ENCODE measurements at places on chromosomes 6 and 20.

DNA sequence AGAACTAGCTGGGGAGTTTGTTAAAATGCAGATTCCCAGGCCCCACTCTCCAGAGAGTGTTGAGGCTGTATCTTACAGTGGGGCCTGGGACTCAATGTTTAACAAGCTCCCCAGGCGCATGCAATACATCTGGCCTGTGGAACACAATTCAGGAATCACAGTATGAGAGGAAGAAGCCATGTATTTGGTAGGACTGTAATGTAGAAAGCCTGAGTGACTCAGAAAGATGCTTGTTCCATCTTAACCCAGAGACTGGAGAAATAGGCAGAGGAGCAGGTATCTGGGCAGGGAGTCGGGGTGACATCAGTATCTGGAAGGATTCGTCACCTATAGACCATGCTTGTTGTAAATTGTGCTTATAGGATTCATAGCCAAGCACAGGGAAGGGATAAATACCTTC, 90.5 kb downstream of the UNC5CL start:
- no peak for DNase-seq

- no peak for DNase-seq
Measured at GRCh38 chr20:24943731-24944130, 5.3 kb upstream of the CST7 start.

DNA sequence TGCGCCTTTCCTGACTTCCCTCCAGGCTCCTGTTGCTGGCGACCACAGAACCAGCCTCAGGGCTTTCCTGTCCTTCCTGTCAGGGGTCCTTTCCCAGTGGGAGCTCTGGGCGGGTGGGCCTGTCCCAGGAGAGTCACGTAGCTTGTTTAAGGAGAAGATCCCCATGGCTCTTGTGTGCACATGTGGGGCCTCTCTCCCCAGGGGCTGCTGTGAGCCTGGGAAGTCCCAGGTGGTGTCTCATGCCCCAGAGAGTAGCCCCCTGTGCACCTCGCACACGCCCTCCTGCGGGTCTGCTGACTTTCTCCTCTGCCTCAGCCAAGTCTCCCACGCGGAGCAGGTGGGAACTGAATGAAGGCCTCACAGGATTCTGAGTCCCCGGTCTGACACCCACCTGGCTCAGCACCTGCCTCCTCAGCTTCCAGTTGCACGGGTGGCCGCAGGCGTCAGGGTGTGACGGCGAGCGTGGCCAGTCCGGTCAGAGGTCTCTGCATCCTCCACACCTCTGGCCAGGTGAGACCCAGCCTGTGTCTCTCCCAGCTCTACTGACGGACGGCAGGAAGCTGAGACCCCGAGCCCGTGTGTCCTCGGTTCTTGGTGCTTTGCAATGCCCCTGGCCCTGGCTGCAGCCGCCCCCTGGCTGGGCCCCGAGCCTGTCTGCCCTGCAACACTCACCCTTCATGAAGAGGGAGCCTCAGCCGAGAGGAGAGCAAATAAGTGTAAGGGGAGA, 5.6 kb upstream of the NKAIN4 start:
- DNase-seq = no peak

DNA sequence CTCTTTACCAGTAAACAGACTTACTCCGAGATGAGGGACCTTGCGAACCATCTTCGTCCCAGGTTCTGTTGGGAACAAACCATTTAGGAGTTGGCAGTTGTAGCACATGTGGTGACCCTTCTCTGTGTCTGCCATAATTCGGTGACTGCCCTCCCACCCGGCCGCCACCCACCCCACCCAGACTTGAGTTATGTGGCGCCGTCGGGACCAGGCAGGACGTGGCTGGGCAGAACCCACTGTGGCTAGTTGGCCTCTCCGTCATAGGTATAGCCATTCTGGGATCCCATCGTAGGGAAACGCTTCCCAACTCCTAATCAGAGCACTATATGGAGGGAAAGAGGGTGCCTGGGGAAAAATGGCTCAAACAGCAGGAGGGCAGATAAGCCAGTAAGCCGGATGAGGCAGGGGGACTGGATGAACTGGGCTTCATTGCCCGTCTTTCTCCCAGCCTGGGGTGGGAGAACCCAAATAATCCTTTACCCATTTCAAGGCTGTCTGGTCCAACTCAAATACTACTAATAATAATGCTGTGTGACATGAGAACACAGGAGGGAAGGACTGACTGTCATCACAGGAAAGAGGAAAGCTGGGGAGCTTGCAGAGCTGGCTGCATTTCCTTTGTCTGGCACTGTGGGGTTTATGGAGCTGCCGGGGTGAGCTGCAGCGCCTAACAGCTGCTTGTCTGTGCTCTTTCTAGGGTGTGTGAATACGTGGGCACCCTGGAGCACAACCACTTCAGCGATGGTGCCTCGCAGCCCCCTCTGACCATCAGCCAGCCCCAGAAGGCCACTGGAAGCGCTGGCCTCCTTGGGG, 73.0 kb upstream of the PBOV1 start:
- DNase-seq = no peak

GRCh38 chr6:27986928-27987725, 30.1 kb downstream of the OR2B6 start:
- DNase-seq = no peak

- DNase-seq = no peak
Measured at GRCh38 chr6:33081098-33081824, 5.5 kb downstream of the HLA-DPB1 start.

- DNase-seq = no peak
Measured at GRCh38 chr6:136979206-136979605, 57.1 kb downstream of the SLC35D3 start.

GRCh38 chr6:636488-636887, 20.4 kb downstream of the HUS1B start:
- DNase-seq = no peak

DNA sequence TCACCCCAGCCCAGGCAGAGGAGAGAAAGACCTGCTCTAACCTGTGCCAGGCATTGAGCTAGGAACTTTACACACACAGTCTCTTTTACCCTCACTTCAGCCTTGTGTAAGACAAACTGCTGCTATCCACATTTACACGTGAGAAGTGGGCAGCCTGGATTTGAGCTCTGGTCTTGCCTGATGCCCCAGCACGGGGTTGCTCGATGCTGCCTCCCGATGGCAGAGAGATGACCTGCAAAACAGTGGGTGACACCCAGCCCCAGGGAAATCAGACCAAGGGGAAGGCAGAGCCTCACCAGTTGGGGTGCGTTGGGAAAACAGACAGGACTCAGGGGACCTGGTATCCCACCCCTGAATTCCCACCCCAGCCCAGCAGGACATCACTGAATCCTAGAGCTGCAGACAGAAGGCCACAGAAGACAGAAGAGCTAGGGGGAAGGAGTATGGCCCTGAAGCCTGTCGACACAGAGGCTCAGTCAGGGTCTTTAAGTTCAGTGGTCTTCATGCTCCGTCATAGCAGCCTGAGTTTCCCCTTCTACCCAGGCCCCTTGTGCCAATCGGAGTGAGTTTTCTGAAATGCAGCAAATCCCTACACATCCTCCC, 990 bp downstream of the BPI start:
- no peak for DNase-seq

DNA sequence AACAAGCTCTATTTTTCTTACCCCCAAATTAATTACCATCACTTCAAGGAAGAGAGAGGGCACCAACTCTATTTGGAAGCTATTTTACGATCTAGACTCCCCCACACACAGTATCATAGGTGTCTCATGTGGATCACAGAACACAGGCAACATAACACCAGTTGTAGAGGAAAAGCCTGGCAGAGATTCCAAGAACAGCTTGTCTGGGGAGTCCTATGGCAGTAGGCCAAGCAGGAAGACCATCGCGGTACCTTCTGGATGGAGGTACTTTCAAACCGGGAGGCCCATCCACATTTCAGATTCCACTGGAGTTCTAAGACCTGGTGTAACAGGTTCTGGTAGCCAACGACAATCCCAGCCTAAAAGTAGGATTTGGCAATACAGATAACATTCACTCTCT, 37.6 kb upstream of the SPDEF start:
- no peak for DNase-seq

DNA sequence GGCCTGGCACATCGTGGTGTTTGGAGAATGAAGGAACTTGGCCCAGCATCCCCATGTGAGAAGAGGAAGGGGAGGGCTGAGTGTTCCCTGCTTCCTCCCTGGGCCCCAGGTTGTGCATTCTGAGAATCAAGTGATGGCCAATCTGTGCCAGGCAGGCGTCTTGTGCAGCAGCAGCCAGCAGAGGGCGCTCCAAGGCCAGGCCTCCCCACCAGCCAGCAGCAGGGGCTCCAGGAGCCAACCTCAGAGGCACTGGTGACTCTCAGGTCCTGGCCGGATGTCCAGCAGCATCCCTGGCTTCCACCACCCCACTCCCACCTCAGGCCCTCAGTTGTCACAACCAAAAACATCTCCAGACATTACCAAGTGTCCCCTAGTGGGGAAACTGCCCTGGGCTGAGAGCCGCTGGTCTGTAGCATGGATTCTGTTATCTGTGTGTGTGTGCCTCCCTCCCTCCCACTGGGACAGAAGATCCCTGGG, 192.0 kb downstream of the PREX1 start:
- DNase-seq = peak; percentile 71

GRCh38 chr20:31570735-31571617, 34.1 kb upstream of the ID1 start:
- no peak for DNase-seq

- DNase-seq = peak; percentile 39
Measured at GRCh38 chr6:85537055-85537494, 56.6 kb downstream of the SNX14 start.

GRCh38 chr6:139240161-139241010, 51.4 kb downstream of the TXLNB start:
- DNase-seq = peak; percentile 58

GRCh38 chr20:63627751-63628245, 897 bp upstream of the GMEB2 start:
- no peak for DNase-seq

GRCh38 chr6:168785720-168786511, 344.9 kb downstream of the SMOC2 start:
- no peak for DNase-seq

DNA sequence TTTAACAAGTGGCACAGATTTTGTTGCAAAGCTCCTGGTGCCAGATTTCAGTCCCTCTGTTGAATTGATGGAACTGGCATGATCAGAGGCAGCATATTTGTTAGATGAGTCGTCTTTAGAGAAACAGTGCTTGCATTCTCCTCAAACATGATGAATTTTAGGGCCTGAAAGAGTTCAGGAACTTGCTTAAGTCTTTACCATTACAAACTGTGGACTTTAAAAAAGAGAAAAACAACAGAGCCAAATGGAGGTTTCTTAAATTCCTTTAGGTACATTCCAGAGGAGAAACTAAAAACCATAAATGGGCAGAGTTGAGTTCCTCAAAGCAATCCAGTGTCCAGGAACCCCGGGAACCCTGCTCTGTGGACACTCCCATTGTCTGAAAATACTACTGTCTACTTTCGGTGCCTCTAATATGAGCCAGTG, 2.5 kb downstream of the GTF2H5 start:
- no peak for DNase-seq

- no peak for DNase-seq
Measured at GRCh38 chr6:39561536-39562266, 163.5 kb downstream of the KIF6 start.

DNA sequence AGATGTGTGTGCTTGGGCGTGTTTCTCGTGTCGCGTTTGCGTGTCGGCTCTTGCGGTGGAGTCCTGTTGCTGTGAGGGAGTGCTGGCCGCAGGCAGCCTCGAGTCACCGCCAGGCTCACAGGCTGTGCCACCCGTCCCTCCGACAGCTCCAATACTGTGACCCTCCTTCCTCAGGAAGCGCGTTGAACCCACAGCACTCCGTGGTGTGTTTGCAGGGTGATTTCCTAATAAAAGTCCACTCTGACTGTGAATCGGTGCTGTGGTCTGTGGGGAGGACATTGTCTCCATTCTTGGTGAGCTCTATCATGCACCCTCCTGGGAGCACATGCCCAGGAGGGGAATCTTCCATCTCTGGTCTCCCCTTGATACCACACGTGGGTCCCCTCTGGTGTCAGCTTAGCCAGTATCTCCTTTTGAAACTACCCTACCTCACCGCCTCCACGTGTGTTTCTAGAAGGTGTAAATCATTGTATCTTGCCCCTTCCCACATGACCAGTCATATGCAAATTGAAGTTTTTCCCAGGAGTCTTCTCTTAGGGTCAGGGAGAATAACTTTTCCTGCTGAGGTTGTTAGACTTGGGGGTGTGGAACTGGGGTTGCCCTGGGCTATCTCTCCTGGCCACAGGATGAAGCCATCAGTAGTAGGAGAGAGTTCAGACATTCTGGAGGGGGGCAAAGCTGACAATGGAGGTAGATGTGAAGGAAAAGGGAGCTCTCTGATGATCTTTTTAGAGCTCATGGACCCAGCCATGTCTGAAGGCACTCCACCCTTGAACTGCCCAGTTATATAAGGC, 13.3 kb upstream of the PCMTD2 start:
- DNase-seq = no peak

DNA sequence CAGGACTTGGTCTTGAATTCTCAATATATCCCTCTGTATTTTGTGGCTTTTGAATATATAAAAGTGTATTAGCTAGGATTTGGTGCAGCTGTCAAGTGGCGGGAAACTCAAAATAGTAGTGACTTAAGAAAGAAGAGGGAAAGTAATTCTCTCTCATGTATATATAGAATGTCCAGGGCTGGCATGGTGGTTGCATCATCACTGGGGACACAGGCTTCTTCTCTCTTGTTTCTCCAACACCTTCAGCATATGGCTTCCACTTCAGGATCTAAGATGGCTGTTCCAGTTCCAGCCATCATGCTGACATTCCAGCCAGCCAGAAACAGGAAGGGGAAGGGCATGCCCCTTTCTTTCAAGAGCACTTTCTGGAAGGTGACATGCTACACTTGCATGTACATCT, 11.8 kb upstream of the GPR6 start:
- no peak for DNase-seq

- no peak for DNase-seq
Measured at GRCh38 chr20:43682446-43682845, 15.5 kb downstream of the MYBL2 start.

GRCh38 chr6:16236631-16237199, 1.7 kb upstream of the GMPR start:
- peak; percentile 61 for DNase-seq

DNA sequence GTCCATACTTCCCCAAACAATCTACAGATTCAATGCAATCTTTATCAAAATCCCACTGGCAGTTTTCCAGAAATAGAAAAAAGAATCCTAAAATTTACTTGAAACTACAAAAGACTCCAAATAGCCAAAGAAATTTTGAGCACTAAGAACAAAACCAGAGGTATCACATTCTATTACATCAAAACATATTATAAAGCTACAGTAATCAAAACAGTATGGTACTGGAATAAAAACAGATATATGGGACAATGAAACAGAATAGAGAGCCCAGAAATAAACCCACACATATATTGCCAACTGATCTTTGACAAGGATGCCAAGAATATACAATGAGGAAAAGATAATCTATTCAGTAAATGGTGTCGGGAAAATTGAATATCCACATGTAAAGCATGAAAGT, 46.0 kb upstream of the FBXO30 start:
- no peak for DNase-seq

- no peak for DNase-seq
Measured at GRCh38 chr20:15317546-15318232, 980.3 kb upstream of the FLRT3 start.

Data from hematopoietic multipotent progenitor cell (in vitro differentiated cells).